ENCODE measurements at places on chromosomes 4 and X.

GRCh38 chrX:120260369-120260768 lies 9.8 kb downstream of the ZBTB33 start:
- DNase-seq: no peak

- DNase-seq: no peak
Observed at GRCh38 chrX:71282514-71283402, 677 bp upstream of the NONO start.

DNA sequence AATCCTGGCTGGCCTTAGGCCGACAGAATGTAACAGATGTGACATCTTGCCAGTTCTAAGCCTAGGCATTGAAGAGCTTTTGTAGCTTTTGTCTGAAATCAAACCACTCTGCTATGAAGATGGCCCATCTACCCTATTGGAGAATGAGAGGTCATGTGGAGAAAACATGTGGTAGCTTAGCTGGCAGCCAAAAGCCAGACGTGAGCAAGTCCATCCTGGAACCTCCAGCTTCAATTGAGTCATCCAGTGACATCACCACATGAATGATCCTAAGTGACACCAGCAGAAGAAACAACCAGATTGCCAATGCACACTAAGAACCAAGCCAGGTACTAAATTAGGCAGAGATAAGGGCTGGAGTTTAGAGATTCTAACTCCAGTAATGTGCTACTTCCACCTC lies 154.8 kb upstream of the ZFP42 start:
- DNase-seq: no peak

GRCh38 chrX:72395237-72395636 lies 89.5 kb upstream of the CITED1 start:
- no peak for DNase-seq

DNA sequence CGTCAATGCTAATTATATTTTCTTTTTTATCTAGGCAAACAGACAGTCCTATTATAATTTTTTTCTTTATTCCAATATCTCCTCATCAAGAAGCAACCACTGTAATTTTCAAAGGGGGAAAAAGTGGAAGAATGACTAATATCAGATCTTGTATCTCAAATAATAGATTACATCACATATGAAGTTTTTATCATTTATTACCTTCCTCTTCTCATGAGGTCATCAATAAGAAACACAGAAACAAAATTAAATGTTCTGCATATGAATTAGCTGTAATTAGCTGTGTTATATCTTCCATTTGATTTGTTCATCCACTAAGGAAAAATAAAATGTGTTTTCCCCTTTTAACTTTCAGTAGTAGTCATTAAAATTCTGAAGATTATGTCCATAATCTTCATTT lies 14.3 kb downstream of the PRSS12 start:
- no peak for DNase-seq

- DNase-seq: peak; percentile 79
Observed at GRCh38 chr4:15469402-15470127, at the start of gene CC2D2A. Gene CC2D2A (plus strand): TSS chr4:15469882. CDS start chr4:15475933, 6,051 bp downstream.

DNA sequence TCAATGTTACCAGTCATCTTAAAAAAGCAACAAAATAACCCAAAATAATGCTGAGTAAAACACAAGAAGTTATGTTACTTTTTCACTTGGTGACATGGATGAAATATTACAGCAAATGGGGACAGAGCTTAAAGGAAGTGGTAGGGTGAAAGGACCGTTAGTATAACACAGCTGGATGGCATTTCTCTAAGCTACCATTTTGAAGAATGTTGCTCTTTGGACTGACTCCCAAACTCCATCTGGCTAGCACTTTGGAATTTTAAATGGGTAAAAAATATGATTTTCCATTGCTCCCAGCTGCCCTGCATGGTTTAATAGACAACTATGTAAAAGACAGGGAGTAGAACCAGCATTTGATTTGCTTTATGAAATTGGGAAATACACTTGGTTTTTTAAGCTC lies 27.6 kb downstream of the CLCN5 start:
- DNase-seq: no peak
